ENCODE measurements at places on chromosomes 3 and 15.

DNA sequence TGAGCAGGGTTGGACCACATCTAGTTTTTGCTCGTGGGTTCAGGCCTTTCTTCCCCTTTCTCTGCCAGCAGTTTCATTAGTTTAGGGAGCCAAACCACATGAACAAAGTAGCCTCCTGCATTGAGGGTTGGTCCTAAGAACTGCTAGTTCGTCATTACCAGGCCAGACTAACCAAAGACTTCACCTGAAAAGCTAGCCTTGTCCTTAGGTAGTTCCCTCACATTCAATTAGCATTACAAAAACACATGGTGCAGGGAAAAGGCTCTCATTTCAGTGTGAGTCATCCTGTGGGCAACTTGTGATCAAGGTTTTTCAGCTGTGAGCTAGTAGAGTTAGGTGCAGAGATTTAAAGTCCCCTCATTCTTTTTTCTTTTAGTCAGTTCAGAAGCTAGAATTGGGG is 279.3 kb upstream of the CTNNB1 start:
- no peak for DNase-seq

DNA sequence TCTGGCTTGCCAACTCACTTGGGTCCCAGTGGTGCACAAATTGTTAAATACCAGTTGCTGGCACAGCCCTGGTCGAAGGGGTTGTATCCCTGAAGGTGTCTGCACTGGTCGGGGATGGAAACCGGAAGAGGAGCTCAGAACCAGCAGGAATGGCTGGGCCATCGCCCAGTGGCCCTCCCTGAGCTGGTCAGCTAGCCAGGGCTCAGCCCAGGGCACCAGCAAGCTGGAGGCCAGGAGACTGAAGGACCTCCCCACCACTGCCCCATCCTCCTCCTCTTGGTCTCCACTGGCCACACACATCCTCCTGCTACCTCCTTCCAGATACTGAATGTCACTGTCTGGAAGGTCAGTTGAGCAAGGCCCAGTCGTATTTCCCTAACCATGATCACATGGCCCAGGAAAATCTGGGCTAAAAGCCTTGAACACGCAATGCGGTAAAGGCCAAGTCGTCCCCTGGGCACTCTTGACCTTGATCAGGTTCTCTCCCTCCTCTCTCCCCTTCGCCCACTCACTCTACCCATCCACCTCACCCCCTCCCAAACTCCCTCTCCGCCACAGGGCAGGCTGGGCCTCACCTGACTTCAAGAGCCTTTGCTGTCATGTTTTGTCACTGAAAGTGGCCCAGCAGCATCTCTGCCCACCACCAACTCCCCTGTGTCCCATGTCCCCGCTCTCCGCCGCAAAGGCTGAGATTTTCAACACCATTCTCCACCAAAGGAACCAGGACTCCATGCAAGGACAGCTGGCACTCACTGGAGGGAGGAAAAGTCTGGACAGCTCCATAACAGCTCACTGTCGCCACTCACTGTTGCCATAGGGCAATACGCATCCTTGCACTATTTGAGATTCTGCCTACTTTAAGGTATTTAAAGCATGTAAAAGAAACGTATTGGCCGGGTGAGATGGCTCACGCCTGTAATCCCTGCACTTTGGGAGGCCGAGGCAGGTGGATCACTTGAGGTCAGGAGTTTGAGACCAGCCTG is 12.1 kb downstream of the ZDHHC19 start:
- no peak for DNase-seq

- no peak for DNase-seq
Measured at GRCh38 chr15:66573348-66573718, 7.5 kb upstream of the LCTL start.

GRCh38 chr3:173109143-173109542 is 31.9 kb downstream of the SPATA16 start:
- DNase-seq: no peak

- DNase-seq: no peak
Measured at GRCh38 chr3:45041666-45042065, 15.6 kb downstream of the CLEC3B start.

DNA sequence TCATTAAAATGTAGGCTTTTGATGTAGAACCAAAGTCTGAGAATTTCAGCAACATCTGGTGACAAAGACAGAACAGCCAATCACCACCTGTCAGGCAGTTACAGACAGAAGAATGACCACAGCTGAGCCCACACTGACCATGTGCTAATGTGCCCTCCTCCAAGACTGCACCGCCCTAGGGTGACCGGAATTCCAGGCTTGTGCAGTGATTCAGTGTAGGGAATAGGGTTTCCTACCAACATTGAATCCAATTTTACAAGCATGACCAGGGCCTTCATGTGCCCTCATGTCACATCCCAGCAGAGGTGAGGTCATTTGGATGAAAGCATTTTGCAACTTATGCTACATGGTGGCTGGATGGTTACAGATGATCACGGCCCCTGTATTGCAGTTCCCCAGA is 412.5 kb downstream of the SOX2 start:
- DNase-seq: no peak

Measured in RKO (cell line).